ENCODE measurements at places on chromosomes 16 and 17.

DNA sequence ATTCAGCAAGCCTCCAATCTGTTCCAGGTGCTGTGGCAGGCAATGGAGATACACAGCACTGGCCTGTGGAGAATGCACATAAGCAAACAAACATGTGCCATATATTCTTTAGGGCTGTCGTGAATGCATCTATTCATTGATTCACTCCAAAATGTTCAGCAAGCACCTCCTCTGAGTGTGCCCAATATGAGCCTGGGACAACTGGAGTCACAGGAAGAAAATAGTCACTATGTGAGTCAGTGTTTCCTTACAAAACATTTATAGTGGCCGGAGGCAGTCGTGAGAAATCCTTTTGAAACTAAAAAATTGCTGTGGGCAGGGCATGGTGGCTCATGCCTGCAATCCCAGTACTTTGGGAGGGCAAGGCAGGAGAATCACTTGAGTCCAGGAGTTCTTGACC lies 310.1 kb downstream of the CA10 start:
- DNase-seq, result no peak

DNA sequence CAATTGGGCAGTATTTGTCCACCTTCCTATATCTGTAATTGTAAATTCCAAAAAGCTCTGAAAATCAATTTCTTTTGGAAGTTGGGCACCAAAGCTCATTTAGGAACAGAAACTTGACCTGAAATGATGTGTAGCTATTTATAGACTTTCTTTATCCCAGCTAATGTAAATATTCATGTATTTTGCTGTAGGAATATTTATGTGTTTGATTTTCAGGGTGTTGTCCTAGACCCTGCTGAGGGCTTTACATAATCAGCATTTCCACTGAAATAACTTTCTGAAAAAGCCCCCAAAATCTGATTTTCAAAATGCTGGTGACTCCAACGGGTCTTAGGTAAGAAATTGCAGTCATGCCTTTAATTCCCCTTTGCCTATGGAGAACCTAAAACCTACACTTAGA lies 4.1 kb downstream of the RBFOX1 start:
- DNase-seq, result no peak

- no peak for DNase-seq
Observed at GRCh38 chr17:50381260-50381815, 8.3 kb downstream of the EME1 start.

DNA sequence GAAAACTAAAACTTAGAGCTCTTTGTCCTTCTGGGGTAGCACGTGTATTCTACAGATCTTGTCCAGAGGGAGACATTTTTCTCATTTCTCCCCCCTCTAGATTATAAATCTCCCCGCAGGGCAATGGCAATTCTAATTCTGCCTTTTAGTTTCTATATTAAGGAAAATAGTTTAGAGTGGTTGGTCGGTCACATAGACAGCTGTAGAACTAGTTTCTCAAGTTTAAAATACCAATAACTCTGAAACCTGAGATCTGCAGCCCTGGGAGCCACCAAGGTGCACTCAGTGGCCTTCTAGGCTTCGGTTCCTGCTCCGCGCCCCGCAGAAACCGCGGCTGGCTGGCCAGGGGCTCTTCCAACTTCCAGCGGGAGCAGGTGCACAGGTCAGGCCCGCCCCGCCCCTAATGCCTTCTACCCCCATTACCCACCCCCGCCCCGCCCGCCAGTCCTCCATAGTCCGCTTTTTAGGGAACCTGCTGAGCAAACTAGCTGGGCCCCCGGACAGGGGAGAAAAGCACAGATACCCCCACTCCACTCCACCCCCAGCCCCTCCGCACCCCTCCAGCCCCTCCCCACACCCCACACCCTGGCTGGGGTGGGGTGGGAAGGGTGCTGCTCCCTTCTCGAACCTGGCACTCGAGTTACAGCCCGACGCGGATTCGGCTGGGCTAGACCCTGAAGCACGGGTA lies 431 bp downstream of the SLFN11 start:
- DNase-seq, result no peak

- no peak for DNase-seq
Observed at GRCh38 chr17:73706858-73707257, 62.6 kb upstream of the SDK2 start.

DNA sequence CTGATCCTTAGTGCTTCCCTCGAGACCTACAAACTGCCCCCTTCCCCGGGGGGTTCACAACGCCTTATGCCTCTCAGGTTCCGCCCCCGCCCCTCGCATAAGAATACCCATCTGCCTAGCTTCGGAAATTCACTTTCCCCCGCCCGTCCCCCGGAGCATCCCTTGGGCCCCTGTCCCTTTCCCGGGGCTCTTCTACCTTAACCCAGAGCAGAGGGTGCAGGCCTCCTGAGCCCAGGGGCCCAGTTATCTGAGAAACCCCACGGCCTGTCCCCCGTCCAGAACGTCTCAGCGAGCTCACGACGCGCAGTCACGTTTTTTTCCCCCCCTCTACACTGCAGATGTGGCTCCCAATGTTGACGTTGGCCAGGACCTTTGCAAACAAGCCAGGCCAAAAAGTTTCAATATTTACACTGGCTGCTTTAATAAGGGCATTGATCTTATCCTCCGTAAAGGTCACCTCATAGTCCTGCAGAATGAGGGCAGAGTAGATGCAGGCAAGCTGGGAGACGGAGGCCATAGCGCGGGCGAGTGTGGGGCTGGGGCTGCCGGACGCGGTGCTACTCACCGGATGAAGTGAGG lies 1.4 kb upstream of the NBR1 start:
- DNase-seq, result no peak

GRCh38 chr17:32558997-32559650 lies 72.3 kb downstream of the CDK5R1 start:
- no peak for DNase-seq

- peak; percentile 30 for DNase-seq
Observed at GRCh38 chr17:29140631-29141513, 39.3 kb downstream of the MYO18A start.

DNA sequence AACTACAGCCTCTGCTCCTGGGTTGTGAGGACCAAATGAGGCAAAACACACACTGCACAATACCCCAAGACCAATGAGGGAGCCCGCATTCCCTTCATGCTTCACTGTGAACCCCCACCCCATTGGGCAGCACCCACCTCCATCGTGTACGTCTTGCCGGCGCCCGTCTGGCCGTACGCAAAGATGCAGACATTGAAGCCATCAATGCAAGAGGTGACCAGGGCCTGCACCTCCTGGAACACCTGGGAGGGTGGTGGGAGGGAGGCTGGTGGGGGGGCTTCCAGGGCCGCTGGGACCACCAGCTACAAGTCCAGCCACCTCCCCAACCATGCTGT lies 28.4 kb downstream of the KATNB1 start:
- DNase-seq, result no peak

DNA sequence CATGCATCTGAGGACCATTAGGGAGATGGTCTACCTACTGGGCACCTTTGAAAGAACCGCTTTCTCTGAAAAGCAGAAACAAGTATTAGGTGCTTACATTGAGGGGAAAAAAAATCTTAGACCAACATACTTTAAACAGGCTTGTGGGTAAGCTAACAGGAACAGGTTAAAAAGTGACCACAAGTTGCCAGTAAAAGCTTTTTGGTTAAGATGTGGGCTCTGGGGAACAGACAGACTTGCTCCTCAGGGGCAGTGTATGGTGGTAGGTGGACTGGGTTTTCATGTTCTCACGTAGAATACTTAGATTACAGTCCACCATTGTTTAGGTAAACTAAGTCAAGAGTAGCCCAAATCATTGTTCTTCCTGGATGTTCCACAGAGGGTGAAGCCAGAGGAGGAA lies 41.2 kb downstream of the REXO5 start:
- no peak for DNase-seq

DNA sequence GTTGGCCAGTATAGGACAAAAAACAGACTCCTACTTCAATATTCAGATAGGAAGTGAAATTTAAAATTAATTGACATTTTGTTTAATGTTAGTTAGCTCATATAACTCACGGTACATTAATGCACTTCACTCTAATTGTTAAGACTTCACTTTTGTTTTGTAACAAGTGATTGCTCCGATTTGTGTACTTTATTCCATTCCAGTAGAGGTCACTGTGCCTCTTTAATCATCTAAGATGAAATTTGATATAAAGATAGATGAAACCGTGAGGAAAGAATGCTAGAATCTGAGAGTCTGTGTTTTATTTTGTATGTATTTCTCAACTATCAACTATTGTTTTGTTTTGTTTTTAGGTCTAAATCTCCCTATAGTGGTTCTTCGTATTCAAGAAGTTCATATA lies 29.0 kb downstream of the RBBP6 start:
- DNase-seq, result no peak

GRCh38 chr16:88763502-88764053 lies 21.4 kb downstream of the PIEZO1 start:
- no peak for DNase-seq
